GM12864 (cell line): ENCODE measurements at places on chromosomes 4 and X.
A peak's percentile ranks its signal among the peaks of the same experiment; 100 is the strongest.

- DNase-seq: no peak
Observed at GRCh38 chrX:9465380-9466123, 694 bp downstream of the TBL1X start.

- DNase-seq: no peak
Observed at GRCh38 chr4:169327951-169328350, 57.2 kb upstream of the SH3RF1 start.

DNA sequence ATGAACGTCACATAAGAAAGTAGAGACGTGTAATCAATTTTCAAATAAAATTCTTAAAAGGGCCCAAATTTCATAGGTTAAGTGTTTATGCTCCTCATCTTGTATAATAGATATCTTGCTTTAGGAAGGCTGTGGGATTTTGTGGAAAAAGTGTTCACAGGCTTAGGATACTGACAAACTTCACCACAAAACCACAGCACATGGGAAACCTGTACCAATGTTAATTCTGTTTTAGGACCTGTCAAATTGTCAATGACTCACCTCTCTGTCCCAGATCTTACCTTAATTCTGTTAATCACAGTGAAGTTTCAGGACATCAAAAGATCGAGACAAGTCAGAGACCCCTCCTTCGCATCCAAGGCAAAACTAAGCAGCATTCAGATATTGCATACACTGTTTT is 24.2 kb downstream of the FGFBP1 start:
- DNase-seq: no peak

- no peak for DNase-seq
Observed at GRCh38 chr4:157994863-157995262, 178.0 kb downstream of the GASK1B start.

- no peak for DNase-seq
Observed at GRCh38 chrX:3678328-3678727, 35.1 kb downstream of the PRKX start.

GRCh38 chr4:53015681-53016080 is 153.6 kb downstream of the RASL11B start:
- no peak for DNase-seq

- no peak for DNase-seq
Observed at GRCh38 chr4:61336488-61336887, 136.4 kb downstream of the ADGRL3 start.

- DNase-seq: no peak
Observed at GRCh38 chr4:10806953-10807645, 122.5 kb upstream of the CLNK start.

DNA sequence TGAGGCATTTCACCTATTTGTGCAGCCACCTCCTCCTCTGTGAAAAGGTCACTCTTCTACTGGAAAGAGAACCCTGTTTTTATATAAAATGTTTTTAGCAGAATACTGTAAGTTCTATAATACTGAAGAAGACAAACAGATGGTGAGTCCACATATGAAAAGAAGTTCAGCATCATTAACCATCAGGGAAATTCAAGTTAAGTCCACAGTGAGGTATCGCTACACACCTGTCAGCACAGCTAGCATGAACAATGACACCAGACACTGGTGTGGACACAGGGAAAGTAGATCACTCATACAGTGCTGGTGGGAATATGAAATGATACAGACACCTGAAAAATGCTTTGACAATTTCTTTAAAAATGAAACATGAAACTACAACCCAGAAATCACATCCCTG is 133.0 kb downstream of the MAD2L1 start:
- DNase-seq: no peak

DNA sequence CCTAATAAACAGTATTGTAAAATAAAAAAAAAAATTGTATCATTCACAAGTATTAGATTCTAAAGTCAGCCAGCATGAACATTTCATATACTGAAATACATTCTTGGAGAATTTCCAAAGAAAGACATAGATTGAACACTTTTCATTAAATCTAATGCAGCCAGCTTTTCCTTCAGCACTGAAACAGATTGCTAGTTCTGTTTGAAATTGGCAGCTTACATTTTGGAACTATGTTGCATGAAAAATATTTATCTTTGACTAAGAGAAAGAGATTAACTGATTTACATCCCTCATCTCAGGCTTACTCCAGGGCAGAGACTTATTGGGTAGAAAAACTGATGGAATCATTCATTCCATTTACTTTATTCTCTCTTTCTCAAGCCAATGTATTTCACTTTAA is 272.7 kb downstream of the PDHA2 start:
- DNase-seq: no peak

- no peak for DNase-seq
Observed at GRCh38 chr4:173486714-173487392, 43.2 kb downstream of the HAND2 start.

DNA sequence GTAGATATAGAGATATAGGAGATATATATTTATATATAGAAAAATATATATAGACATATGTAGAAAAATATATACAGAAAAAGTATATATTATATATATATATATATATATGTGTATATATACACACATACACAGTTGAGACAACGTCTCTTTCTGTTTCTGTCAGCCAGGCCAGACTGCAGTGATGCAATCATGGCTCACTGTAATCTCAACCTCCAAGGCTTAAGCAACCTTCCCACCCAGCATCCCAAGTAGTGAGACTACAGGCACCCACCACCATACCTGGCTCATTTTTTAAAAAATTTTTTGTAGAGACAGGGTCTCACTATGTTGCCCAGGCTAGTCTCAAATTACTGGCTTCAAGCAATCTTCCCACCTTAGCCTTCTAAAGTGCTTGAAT is 426.3 kb downstream of the GPM6A start:
- no peak for DNase-seq

- DNase-seq: no peak
Observed at GRCh38 chrX:44244008-44244407, 99.5 kb downstream of the EFHC2 start.

- peak; percentile 75 for DNase-seq
Observed at GRCh38 chrX:5646818-5647217, 581.8 kb downstream of the NLGN4X start.

DNA sequence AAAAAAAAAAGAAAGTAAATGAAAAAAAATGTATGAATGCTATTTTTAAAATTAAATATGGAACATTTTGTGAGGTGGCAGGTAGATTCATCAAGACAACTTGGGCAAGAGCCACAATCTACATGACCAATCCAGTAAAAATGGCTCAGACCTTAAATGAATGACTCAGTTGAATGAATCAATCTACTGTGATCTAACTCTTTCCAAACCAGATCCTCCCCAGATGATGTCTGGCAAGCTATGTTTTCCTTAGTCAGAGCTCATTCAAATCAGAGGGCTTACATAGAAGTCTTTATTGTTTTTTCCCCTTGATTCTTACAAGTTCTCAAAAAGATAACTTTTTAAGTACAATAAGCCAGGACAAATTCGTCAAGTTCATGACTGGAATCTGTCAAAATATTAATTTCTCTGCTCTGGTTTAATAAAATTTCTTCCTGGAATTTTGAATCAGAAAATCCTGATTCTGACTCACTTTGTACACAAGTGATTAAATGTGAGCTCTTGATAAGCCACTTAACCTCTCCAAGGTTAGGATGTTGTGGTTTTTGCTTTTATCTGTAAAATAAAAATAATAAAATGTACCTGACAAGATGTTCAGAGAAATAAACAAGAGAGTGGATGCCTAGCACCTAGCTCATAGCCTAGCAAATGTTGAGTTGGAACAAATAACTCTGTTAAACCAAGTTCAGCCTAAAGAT is 105.6 kb upstream of the SMIM31 start:
- DNase-seq: no peak

- no peak for DNase-seq
Observed at GRCh38 chr4:41323179-41323578, 66.5 kb downstream of the UCHL1 start.

GRCh38 chrX:68415316-68415715 is 18.0 kb downstream of the OPHN1 start:
- DNase-seq: no peak

- no peak for DNase-seq
Observed at GRCh38 chrX:146355440-146355839, 454.1 kb upstream of the CXorf51B start.

DNA sequence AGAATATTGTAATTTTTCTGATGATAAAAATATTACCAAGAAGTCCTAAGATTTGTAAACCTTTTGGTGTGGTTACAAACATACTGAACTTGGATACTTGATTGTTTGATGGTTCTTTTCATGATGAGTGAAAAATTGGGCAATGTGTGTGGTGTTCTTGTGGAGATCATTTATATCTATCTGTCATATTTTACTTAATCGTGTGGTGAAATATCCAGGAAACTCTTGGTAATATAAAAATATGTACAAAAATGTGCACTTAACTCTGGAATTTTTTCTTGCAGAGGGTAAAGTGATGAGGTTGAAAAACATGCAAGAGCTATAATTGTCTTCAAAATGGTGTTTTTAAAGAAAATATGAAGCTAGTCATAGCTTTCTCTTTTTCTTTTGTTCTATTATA is 2.8 kb downstream of the DCUN1D4 start:
- DNase-seq: no peak

GRCh38 chr4:158580064-158580463 is 58.4 kb downstream of the RXFP1 start:
- no peak for DNase-seq
